ENCODE measurements at places on chromosomes 7 and 10. TPM values are rescaled to one million over a fixed set of nuclear protein-coding genes. Genes with fewer than 3 reads are reported as not detected.

FOXI2 gene
- polyA plus RNA-seq = not detected

PSMA2 gene
- polyA plus RNA-seq = 69.3 TPM

LRRD1 gene
- not detected for polyA plus RNA-seq

CC2D2B gene
- not detected for polyA plus RNA-seq

ARPC1A gene
- 192 TPM for polyA plus RNA-seq

SGPL1 gene
- polyA plus RNA-seq = 61.3 TPM

ABCB4 gene
- polyA plus RNA-seq = 0.75 TPM

Data from brain (organoid and tissue), 16 donors.